ENCODE measurements at places on chromosomes 6 and 20.

- no peak for DNase-seq
Observed at GRCh38 chr20:37359836-37360235, 13.9 kb downstream of the SRC start.

DNA sequence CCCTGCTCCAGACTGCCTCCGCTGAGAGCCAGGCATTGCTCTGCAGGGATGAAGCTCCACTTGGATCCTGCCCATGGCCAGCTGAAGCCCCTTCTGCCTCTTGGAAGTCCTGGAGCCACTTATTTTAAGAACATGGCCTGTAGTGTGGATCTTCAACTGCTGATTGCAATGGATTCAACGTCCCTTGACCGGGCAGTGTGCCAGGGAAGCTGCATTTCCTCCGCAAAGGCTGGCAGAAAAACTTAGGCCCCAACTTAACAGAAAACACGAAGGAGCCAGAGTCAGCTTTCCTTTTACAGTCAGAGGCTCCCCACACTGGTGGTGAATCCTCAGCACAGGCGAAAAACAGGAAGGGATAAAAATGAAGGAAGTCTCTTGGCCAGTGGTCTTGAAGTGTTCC, 26.3 kb upstream of the FOXQ1 start:
- no peak for DNase-seq

- DNase-seq, result no peak
Observed at GRCh38 chr6:26097268-26097875, 10.1 kb downstream of the HFE start.

DNA sequence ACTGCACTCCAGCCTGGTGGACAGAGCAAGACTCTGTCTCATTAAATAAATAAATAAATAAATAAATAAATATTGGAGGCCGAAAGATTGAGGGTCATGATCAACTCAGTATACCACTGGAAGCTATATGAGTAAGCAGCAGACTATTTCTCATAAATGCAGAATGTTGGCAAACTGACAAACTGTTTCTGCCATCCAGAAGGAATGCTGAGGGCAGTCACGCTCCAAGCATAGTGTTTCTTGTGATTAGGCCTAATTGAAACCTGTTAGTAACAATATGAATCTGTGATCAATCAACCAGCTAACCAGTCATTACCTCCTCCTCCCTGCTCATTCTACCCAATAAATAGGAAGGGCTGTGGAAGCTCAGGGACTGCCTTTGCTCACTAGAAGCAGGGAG, 15.2 kb upstream of the KCNK15 start:
- DNase-seq, result no peak

- DNase-seq, result no peak
Observed at GRCh38 chr6:69693762-69694161, 103.0 kb downstream of the LMBRD1 start.

GRCh38 chr6:159483259-159483658, 209.8 kb downstream of the SOD2 start:
- DNase-seq, result no peak

- DNase-seq, result no peak
Observed at GRCh38 chr6:79833964-79834284, 113.4 kb downstream of the ELOVL4 start.

DNA sequence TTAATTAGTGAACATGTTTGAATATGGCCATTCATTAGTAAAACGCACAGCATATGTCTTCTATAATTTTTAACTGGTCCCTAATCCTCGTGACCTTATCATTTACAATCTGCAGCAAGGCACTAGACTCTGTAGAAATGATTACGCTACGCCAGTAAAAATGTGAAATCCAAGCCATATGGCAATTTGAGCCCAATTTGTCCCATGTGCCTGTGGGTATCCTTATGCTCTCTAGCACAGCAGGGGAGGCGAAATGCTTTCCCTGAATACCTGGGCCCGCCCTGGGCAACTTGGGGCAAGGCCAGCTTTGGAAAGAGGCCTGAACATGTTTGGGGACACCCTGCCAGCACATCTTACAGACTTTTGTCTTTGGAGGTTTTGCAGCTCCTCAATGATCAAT, 122.7 kb upstream of the AGPAT4 start:
- no peak for DNase-seq

- DNase-seq, result no peak
Observed at GRCh38 chr20:61027218-61027617, 224.8 kb upstream of the CDH4 start.

DNA sequence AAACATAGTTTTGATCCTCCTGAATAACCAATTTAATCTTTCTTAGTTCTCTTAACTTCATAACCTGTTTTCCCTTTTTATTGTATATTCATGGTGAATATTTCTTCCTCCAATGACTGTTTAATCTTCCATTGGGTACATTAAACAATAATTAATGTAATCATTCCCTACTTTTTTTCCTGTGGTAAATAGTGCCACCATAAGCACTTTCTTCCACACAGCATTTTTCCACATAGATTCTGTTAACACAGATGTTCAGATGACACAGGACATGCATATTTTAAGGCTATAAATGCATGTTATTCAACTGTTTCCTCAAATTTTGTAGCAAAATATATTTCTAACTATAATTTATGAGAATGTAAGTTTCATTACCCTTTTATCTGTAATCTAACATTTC, 61.9 kb downstream of the CYP39A1 start:
- DNase-seq, result no peak

- no peak for DNase-seq
Observed at GRCh38 chr20:52425253-52425652, 233.7 kb upstream of the ZFP64 start.

All from esophagus squamous epithelium (tissue), 5 donors.